ENCODE measurements at places on chromosomes 2 and 18.

DNA sequence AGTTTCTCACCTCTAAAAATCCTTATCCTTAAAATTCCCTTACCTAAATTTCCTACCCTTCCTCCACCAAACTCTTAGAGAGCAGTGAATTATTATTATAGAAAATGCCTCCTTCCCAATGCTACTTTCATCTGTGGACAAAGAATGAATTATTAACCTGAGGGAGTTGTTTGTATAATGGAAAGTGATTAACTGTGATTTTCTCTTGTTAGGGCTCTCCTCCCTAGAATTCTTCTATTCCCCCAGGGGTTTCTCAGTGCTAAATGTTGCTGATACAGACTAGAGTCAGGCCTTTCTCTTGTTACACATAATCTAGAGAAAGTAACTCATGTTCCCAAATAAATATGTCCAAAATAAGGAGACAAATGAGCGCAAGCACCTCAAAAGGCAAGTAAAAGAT is 23.3 kb downstream of the EPB41L5 start:
- no peaks in the 10 kb centered on the region for H3K36me3 ChIP-seq
- H3K27me3 ChIP-seq = peaks cover 10% of the 10 kb centered on the region
- no peak for DNase-seq
- H3K4me1 ChIP-seq = no peaks in the 10 kb centered on the region
- H3K27ac ChIP-seq = no peak overlapping the region

DNA sequence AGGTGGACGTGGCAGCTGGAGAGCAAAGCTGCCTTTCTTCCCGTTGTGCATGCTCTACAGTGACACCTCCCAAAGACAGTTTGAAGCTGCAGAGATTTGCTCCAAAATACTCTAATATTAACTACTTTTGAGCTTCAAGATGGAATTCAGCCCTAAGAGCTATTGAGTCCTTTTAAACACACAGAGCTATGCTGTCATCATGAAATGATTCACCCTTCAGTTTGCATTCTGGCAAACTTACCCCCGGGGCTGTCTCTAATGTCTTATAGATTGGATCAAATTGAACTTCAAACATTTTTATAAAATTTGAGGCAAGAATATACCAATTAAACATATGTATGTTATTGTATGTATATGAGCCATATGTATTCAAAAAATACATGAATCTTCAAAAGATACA is 110.7 kb upstream of the EFEMP1 start:
- H3K27ac ChIP-seq = no peak overlapping the region
- H3K4me1 ChIP-seq = no peaks in the 10 kb centered on the region
- H3K4me3 ChIP-seq = no peak overlapping the region
- no peaks in the 10 kb centered on the region for H3K27me3 ChIP-seq

DNA sequence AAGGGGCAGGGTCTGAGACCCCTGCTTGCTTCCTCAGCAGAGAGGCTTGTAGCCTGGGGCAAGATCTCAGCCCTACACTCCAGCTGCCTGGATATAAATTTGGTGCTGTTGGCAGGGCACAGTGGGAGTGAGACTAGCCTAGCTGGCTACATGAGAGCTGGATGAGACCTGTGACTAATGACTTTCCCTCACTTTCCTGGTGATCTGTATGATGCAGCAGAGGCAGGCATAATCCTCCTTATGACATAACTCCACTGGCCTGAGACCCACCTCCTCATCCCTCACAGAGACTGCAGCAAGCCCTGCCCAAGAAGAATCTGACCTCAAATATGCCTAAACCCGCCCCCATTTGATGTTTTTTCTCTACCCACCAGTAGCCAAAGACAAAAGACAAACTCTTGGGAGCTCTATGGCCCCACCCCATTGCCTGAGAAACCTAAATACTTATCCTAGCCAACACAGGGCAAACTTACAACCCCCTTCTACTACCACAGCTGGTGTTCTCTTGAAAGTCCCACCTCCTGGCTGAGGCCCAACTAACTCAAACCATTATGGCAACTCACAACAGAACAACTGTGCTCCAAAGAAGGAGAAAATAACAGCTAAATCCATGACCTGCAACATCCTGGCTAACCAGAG is 102.7 kb downstream of the NR4A2 start:
- DNase-seq = no peak
- H3K4me3 ChIP-seq = no peak overlapping the region
- no peaks in the 10 kb centered on the region for H3K36me3 ChIP-seq
- H3K27me3 ChIP-seq = no peaks in the 10 kb centered on the region
- no peak overlapping the region for H3K27ac ChIP-seq

- H3K36me3 ChIP-seq = no peaks in the 10 kb centered on the region
- H3K27me3 ChIP-seq = peaks cover 35% of the 10 kb centered on the region
- H3K4me1 ChIP-seq = peaks cover 6% of the 10 kb centered on the region
- DNase-seq = peak; percentile 49
Observed at GRCh38 chr18:9971313-9971920, 57.6 kb downstream of the VAPA start.

DNA sequence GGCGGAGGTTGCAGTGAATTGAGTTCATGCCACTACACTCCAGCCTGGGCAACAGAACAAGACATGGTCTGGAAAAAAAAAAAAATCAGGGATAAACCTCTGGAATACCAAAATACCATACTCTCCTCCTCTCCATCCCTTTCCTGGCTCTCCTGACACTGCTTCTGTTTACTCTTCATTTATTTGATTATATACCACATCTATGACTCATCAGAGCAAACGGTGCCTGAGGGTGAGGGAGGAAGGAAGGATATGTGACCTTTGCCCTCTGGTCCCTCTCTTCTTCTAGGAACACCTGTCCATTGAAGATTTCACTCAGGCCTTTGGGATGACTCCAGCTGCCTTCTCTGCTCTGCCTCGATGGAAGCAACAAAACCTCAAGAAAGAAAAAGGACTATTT is 30.0 kb downstream of the VIL1 start:
- H3K4me3 ChIP-seq = no peak overlapping the region
- peaks cover 8% of the 10 kb centered on the region for H3K4me1 ChIP-seq
- peaks cover 57% of the 10 kb centered on the region for H3K36me3 ChIP-seq
- no peak overlapping the region for H3K27ac ChIP-seq

DNA sequence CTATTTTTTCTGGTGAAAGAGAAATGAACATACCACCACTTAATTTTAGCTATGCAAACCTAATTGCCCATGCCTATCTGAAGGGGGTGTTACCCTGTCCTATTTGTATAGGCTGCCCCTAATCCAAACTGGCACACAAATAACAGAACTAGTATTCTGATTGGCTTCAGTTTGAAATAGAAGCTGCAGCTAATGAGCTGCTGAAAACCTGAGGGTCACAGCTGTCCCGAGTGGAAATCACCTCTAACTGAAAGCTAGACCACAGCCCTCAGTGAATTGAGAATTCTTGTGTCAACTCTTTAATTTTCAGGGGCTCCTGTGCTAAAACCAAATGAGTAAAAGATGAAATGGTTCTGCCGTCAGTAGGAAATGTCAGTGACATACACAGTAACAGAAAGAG is 28.7 kb downstream of the CCDC141 start:
- DNase-seq = no peak
- H3K27ac ChIP-seq = no peak overlapping the region
- peaks cover 13% of the 10 kb centered on the region for H3K36me3 ChIP-seq

DNA sequence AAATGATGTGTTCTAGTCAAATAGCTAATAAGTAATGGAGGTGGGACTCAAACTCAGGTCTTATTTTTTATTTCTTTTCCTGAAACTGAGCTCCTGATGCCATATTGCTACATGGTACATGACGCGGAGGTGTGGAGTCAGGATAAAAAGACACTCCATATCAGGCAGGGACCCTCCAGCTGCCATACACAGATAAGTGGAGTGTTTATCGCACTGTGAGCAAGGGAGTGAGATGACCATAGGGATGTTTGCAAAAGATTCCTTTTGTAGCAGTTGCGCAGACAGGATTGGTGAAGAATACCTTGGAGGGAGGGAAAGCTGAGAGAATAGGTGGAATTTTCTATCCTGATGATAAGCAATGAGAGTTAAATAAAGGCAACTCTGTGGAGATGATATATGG is 657.2 kb downstream of the RNF144A start:
- H3K4me1 ChIP-seq = peaks cover 55% of the 10 kb centered on the region
- no peak overlapping the region for H3K27ac ChIP-seq
- H3K36me3 ChIP-seq = peaks cover 61% of the 10 kb centered on the region
- no peak for DNase-seq
- no peaks in the 10 kb centered on the region for H3K27me3 ChIP-seq
- H3K4me3 ChIP-seq = no peak overlapping the region

DNA sequence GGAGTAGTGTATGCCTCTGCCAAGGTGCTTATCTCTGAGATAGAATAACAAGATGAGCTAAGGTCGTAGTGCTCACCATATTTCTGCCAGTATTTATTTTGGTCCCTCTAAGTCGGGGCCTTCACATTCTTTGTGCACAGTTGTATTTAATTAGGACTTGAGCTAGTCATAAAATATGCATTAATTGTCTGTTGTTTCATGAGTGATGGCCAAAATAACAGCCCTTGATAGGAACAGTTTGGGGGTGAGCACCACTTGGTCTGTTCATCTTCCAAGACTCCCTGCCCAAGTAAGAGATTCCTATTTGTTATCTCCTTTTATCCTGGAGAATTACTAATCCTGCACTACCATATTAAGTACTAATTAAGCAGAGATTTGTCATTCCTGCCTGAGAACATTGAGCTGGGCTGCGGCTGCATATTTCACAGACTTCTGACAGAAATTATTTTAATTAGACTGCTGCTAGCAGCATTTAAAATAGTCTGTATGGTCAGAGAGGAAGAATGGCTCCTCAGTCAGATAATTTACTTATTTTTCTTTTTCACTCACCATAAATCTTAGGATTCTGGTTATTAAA is 435.1 kb downstream of the MTX2 start:
- no peaks in the 10 kb centered on the region for H3K4me1 ChIP-seq
- no peaks in the 10 kb centered on the region for H3K36me3 ChIP-seq
- DNase-seq = no peak
- H3K4me3 ChIP-seq = no peak overlapping the region
- no peak overlapping the region for H3K27ac ChIP-seq

DNA sequence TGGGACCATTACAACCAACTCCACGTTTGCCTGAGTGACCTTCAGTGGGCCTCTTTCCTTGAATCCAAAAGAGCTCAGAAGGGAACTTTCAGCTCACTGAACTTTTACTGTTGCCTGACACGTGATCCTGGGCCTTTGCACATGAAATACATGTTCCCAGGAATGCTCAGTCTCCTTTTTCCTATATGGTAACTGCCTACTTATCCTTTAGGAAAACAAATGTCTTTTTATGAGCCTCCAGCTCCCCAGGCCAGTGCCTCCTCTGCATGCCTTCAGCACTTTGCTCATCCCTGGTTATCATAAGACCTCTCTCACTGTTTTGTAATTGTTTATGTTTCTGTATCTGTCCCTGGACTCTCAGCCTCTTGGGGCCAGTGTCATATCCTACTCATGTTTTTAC is 5.1 kb downstream of the PLA2R1 start:
- peaks cover 29% of the 10 kb centered on the region for H3K27me3 ChIP-seq
- H3K27ac ChIP-seq = no peak overlapping the region
- peaks cover 3% of the 10 kb centered on the region for H3K4me1 ChIP-seq
- no peak overlapping the region for H3K4me3 ChIP-seq
- no peaks in the 10 kb centered on the region for H3K36me3 ChIP-seq

DNA sequence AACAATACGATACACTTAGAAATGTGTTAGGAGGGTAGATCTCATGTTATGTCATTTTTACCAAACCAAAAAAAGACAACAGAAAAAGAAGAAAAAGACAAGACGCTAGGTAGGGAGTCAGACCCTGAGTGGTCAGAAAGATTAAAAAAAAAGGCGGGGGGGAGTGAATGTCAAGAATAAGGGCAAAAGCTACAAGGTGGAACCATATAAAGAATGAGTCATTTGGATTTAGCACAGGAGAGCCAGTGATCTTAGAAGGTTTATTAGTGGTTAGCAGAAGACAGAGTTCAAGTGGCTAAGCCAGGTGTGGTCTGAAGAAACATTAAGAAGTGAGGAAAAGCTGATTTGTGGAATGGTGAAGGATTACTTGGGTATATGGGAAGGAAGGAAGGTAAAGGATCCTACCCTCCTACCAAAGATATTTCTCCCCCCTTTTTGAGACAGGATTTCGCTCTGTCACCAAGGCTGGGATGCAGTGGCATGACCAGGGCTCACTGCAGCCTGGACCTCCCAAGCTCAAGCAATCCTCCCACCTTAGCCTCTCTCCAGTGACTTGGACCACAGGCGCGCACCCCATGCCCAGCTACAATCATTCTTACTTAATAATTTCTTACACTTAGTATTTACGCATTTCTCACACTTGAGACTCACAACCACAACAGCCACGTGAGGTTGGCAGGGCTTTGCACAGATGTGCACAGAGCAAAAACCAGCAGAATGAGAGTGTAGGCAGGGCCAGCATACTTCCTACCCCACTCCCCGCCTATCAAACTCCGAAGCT is 2.6 kb downstream of the DSC2 start:
- H3K27ac ChIP-seq = no peak overlapping the region
- no peaks in the 10 kb centered on the region for H3K4me1 ChIP-seq
- no peaks in the 10 kb centered on the region for H3K36me3 ChIP-seq
- H3K27me3 ChIP-seq = peaks cover 23% of the 10 kb centered on the region
- no peak overlapping the region for H3K4me3 ChIP-seq

- peak; percentile 60 for DNase-seq
- no peaks in the 10 kb centered on the region for H3K36me3 ChIP-seq
- peak overlapping the region; percentile 11 for H3K4me3 ChIP-seq
- H3K27ac ChIP-seq = no peak overlapping the region
- H3K27me3 ChIP-seq = peaks cover 60% of the 10 kb centered on the region
Observed at GRCh38 chr2:19474128-19474527, 115.7 kb upstream of the OSR1 start.

All from activated T-helper 2 cell treated with anti-CD3 and anti-CD28 coated beads, Interferon-gamma antibody, Interleukin-2, Interleukin-4, amounts not matched to agents 10 μg/mL and 5 μg/mL and 100 μg/mL, durations not matched to agents 14 hours and 24 hours and 36 hours (primary cell).